ENCODE measurements at places on chromosomes 13 and 19.

DNA sequence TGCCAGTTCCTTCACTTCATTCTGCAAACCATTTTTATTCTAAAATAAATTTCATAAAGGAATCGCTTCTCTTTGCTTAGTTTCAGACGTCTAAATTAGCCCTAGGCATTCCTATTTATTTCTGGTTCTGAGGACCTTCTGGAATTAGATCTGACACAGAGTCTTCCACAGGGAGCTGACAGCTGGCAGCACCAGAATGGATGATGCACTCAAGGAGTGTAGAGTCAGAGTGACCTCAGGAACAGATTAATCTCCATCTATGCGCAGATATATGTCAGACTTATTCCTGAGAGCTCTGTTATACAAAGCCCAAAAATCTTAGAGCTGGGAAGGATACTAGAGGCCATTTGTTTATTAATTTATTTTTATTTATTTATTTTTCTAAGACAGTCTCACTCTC is 450.8 kb downstream of the HS6ST3 start:
- DNase-seq, result no peak

DNA sequence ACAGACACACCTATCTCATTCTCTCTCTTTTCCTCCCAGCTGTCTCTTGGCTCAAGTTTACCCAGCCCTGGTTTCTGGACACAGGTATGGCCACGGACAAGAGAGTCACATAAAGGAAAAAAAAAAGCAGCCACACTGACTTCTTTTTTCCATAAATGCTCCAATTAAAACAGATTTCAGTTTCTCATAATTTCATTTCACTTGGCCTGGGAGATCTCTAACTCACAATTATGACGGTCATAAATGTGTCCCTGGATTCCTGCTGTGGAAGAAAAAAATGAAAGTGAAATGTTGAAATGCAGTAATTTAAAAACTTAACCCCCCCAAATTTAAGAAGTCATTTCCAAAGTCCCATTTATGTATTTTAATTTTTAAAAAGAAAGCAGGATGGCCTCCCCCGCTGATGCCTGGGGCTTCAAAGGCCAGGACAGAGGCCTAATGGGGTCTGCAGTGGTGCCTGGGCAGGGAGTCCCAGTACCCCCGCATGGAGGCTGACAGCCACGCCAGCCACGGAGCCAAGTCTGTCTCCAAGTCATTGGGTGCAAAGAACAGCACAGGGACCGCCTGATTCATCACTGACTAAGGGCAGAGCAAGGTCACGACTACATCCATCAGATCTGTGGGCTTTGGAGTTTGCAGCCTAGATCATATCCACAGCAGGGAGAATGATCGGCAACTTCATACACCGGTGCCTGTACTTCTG is 79.7 kb downstream of the TSHZ3 start:
- no peak for DNase-seq

- DNase-seq, result no peak
Observed at GRCh38 chr13:73731564-73731963, 402.6 kb downstream of the KLF12 start.

DNA sequence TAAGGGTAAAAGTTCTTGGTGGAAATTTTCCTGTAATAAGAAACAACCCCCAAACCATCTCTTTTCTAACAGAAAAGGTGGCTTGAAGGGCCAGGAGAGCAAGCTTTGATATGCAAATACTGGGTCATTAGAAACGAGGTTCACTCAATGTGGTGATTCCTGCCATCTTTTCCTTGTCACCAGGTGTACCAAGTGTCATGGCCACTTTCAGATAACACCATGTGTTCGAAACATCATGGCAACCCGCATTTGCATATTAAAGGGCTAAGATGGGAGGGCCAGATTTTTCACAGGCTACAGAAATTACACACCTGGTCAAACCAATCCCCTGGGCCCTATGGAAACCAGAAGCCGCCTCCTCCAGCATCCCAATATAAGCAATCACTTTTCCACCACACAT is 15.3 kb downstream of the LGALS16 start:
- no peak for DNase-seq

DNA sequence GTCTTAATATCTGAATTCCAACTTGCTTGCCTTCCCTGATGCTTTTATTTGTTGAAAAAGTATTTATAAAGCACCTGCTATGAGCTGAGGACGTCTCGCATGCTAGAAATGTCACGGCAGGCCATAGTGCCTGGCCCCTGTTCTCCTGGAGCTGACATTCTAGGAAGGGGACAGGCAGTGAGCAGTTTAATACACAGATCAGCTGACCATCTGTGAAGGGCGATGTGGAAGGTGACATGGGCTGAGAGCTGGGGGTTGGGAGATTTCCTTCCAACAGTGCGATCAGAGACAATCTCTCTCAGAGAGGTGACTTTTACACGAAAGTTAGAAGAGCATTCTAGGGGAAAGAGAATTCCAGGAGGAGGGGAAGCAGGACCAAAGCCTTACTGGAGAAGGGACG is 153.2 kb downstream of the ZNF536 start:
- no peak for DNase-seq

GRCh38 chr19:16452325-16452724 is 19.4 kb downstream of the EPS15L1 start:
- DNase-seq, result no peak

DNA sequence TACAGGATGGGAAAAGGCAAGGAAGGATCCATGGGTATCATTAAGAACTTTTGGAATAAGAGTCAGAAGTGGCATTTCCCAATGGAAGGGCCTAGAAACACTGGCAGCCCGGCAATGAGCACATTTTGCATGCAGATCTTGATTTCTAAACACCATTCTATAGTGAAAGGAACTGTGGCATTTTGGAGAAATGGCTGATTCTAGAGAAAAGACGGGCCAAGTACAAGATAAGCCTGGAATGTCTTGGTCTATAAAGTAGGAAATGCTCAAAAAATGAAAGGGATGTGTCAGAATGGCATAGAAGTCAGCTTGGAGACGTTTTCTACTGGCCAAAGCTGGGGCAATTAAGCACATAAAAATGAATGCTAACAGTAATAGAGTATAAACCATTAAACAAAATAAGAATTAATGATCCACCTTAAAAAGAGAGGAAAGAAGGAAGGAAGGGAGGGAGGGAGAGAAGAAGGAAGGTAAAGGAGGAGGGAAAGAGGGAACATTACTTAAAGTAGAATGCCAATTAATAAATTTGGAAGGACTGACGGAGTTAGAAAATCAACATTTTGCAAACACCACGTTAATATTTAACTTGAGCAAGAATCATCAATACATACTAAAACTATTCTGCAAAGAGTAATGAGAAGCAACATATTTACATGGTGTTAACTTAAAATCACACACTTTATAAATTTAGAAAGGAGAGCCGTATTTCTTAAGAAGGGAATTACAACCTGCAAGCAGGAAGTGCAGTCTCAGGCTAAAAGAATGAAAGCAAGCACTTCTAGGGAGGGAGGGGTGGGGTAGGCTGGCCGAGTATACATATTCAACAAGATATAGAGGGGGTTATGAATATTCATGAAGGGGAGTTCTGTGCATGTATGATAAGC is 78.9 kb downstream of the ANKRD10 start:
- DNase-seq, result no peak

GRCh38 chr13:106499896-106500295 is 35.6 kb downstream of the EFNB2 start:
- no peak for DNase-seq

DNA sequence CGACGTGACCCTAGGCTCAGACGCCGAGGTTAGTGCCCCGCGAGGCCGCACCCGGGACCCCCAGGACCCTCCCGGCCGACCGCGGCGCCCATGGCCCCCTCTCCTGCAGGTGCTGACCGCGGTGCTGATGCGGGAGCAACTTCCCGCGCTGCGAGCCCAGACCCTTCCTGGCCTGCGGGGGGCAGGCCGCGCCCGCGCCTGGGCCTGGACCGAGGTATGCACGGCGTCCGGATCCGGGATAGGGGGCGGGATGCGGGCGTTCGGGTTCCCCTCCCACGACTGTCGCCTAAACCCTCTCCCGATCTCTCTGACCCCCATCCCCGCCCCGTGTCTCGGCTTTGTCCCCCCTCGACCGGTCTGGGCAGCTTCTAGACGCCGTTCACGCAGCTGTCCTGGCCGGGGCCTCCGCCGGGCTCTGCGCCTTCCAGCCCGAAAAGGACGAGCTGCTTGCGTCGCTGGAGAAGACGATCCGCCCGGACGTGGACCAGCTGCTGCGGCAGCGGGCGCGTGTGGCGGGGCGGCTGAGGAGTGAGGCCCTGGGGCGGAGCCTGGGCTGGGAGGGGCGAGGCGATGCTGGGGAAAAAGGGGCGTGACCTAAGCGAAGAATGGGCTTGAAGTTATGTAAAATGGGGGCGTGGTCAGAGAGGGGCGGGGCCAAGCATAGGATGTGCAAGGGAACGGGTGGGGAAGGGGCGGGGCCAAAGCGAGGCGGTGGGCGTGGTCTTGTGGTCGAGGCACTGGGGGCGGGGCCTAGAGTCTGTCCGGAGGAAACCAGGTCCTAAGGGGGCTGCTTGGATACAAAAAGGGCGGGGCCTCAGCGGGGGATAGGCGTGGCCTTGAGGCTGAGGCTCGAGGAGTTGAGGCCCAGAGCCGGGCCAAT is 16.0 kb upstream of the COLGALT1 start:
- DNase-seq, result peak; percentile 99

GRCh38 chr19:11496391-11497163 is 9.1 kb downstream of the ZNF653 start:
- DNase-seq, result no peak

GRCh38 chr19:43809762-43810696 is 7.8 kb upstream of the LYPD5 start:
- DNase-seq, result peak; percentile 65

DNA sequence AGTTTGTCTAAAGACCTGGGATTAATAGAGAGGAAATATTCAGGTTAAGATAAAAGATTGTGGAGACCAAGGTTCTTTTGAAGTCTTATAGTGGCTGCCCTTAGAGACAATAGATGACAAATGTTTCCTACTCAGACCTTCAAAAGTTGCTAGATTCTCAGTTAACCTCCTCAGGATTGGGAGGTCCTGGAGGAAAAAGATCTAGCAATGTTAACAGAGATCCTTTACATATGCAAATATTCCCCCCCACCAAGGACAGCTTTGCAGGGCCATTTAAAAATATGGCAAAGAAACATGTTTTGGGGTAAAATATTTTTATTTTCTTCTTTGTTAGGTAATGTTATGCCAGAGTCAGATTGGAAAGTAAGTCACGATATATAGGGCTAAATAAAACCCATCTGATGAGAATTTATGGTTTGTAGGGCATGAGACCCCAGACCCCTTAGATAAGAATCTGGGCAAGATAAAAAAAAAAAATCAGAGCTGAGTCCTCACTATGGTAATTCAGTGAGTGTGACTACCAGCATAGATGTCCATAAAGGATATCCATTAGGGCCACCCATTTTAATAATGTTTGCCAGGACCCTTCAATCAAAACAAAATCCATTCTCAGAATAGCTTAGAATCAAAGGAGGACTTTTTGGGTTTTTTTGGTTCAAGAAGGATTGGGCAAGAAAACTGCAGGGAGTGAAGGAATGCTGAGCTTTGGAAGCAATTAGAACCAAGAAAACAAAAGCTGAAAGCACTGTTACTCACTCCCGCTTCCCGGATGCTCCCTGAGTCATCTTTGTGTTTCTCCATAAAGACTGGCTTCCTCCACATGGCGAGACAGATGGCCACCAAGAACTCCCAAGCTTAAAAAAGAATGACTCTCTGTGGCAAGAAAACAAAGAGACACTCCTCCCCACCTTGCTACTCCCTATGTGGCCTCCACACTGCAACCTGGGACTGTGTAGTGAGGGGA is 28.2 kb downstream of the VSTM1 start:
- no peak for DNase-seq

DNA sequence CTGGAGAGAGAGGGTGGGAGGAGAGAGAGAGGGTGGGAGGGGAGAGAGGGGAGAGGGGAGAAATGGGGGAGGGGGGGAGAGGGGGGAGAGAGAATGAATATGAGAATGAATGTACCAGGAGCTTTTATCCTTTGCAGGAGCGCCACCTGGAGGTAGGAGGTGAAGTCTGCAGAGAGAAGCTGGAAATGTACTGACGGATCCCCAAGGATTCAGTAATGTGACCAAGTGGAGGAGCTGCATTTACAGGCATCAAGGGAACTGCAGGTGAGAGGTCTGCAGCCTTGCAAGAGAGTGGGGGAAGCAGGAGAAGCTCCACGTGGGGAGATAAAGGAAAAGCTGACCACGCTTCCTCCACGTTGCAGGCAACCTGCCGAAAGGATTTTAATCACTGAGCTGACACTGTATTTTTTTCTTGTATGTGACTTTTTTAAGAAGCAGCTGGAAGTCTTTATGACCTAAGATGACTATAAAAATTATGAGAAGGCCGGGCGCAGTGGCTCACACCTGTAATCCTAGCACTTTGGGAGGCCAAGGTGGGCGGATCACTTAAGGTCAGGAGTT is 33.7 kb downstream of the VSTM1 start:
- peak; percentile 3 for DNase-seq

GRCh38 chr13:20525144-20525600 is 485 bp downstream of the CRYL1 start:
- DNase-seq, result no peak

- DNase-seq, result no peak
Observed at GRCh38 chr13:31441800-31442510, 242.2 kb downstream of the B3GLCT start.
